ENCODE measurements at places on chromosomes 2 and 18.

GRCh38 chr2:239512054-239512453 lies 111.2 kb upstream of the HDAC4 start:
- DNase-seq: no peak

GRCh38 chr2:102066554-102066953 lies 74.8 kb downstream of the IL1R2 start:
- DNase-seq: no peak

GRCh38 chr2:68098291-68098797 lies 35.5 kb upstream of the C1D start:
- DNase-seq: no peak

- peak; percentile 5 for DNase-seq
Observed at GRCh38 chr2:199646439-199646838, 188.7 kb upstream of the SATB2 start.

- no peak for DNase-seq
Observed at GRCh38 chr2:224440988-224441387, 39.1 kb upstream of the FAM124B start.

GRCh38 chr2:26692279-26692896 lies at the start of gene KCNK3:
Gene KCNK3 (plus strand): TSS chr2:26692722. CDS start chr2:26692876, 154 bp downstream.
- DNase-seq: peak; percentile 45

- no peak for DNase-seq
Observed at GRCh38 chr2:80139001-80139400, 165.6 kb downstream of the LRRTM1 start.

- no peak for DNase-seq
Observed at GRCh38 chr18:39025531-39025930, 1459.9 kb upstream of the CELF4 start.

- DNase-seq: no peak
Observed at GRCh38 chr2:172460780-172461201, 33.4 kb downstream of the ITGA6 start.

- no peak for DNase-seq
Observed at GRCh38 chr18:12577848-12578247, 80.1 kb downstream of the SPIRE1 start.

DNA sequence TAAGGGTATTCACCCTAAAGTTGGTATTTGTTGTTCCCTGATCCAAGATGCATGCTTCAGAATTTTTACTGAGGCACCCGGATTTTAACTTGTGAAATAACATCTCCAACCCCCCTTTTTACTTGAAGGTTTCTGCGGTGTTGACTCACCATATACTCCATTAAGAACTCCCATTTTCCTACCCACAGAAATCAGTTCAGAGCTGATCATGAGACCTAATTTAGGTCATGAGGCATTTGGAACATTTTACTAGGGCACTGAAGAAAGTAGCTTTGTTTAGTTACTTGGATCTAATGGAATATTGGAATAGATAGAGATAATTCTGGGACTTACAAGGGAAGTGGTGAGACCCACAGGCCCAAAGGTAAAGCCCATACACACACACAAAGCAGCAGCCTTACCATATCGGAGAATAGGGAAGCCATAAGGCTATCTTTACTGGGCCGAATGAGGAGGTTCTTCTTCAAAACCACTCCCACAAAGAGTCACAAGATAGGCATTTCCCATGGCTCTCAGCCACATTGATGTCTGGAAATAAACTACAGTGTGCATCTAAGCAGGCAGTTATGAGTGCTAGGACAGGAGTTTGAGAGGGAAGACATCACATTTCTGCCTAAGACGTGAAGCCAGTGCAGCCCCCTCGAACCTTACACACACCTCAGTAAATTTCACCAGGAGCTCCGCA lies 681.0 kb upstream of the LRRTM4 start:
- no peak for DNase-seq

- no peak for DNase-seq
Observed at GRCh38 chr18:39215920-39216319, 1650.3 kb upstream of the CELF4 start.

DNA sequence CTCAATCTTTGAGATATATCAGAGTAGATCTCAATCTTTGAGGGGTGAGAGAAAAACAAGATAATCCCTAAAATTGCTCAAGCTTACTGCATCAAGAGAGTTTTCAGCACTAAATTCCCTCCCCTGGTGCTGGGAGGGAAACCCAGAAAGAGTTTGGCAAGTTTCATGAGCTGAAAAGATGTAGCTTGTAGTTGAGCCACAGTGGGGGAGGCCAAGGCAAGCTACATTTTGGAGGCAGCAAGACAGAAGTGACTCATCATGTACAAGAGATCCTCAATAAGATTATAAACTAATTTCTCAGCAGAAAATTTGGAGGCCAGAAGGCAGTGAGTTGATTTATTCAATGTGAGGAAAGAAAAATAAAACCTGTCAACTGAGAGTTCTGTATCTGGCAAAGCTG lies 308.2 kb downstream of the PIEZO2 start:
- no peak for DNase-seq

GRCh38 chr2:139077099-139077737 lies 297.0 kb upstream of the NXPH2 start:
- DNase-seq: no peak

GRCh38 chr18:11052800-11053199 lies 96.6 kb downstream of the PIEZO2 start:
- no peak for DNase-seq

DNA sequence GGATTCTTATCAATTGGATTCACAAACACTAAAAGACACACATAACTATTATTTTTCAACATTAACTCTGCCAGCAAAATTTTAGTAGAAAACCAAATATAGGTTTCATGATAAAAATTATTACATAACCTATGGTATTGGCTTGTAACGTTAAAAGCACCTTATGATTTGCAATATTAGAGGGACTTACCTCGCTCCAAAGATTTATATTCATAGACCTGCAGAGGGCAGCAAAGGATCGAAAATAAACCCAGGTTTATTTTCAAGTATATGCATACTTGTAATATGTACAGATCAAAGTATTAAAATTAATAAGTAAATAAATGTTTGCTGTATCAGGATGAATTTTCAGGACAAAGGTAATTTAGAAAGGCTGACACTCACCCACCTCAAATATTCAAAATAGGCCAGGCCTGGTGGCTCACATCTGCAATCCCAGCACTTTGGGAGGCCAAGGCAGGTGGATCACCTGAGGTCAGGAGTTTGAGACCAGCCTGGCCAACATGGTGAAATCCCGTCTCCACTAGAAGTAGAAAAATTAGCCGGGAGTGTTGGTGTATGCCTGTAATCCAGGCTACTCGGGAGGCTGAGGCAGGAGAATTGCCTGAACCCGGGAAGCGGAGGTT lies 45.3 kb downstream of the LRPPRC start:
- peak; percentile 21 for DNase-seq

- no peak for DNase-seq
Observed at GRCh38 chr2:240211096-240211495, 70.6 kb upstream of the OTOS start.

- no peak for DNase-seq
Observed at GRCh38 chr2:136081582-136082210, 36.3 kb downstream of the CXCR4 start.

- DNase-seq: no peak
Observed at GRCh38 chr2:155356250-155356649, 657.8 kb downstream of the KCNJ3 start.

DNA sequence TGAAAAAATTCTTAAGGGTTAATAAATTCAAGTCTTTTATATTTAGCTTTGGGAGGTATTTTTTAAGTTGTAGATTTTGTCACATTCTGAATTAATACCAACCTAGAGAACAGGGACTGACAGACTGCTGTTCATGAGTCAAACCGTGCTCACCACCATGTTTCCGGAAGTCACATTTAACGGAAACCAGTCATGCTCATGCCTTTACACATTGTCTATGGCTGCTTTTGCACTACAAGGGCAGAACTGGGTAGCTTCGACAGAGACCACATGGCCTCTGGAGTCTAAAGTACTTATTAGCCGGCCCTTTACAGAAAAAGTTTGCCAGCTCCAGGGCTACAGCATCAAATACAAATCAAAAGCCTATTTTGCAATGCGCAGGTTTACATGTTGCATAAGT lies 33.3 kb downstream of the LONRF2 start:
- no peak for DNase-seq

DNA sequence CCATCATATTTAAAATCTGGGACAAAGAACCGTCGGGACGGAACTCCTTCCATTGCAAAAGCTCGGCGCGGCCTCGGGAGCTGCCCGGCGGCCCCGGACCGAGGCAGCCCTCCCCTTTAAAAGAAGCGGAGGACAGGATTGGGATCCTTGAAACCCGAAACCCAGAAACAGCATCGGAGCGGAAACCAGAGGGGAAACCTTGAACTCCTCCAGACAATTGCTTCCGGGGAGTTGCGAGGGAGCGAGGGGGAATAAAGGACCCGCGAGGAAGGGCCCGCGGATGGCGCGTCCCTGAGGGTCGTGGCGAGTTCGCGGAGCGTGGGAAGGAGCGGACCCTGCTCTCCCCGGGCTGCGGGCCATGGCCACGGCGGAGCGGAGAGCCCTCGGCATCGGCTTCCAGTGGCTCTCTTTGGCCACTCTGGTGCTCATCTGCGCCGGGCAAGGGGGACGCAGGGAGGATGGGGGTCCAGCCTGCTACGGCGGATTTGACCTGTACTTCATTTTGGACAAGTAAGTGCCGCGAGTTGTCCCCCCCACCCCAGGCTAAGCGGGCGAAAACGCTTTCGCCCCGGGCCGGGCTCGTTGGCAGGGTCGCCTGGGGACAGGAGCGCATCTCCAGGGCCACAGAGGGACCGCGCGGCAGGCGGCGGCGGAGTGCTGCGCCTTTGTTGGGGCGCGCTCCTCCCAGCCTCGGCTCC lies at the start of gene ANTXR1:
Gene ANTXR1, plus strand, starts transcription at position 38 of the 698 bp plus-strand sequence. Its CDS starts 321 bp downstream, at position 359.
- peak; percentile 22 for DNase-seq

DNA sequence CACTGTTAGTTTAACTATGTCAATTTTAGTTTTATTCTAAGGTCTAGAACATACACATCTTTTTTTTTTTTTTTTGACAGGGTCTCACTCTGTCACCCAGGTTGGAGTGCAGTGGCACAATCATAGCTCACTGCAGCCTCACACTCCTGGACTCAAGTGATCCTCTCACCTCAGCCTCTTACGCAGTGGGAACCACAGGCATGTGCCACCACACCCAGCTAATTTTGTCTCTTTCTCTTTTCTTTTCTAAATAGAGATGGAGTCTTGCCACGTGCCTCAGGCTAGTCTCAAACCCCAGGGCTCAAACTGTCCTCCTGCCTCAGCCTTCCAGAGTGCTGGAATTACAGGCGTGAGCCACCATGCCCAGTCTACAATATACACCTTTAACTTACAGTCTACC lies 69.5 kb upstream of the CHRNA1 start:
- DNase-seq: no peak

DNA sequence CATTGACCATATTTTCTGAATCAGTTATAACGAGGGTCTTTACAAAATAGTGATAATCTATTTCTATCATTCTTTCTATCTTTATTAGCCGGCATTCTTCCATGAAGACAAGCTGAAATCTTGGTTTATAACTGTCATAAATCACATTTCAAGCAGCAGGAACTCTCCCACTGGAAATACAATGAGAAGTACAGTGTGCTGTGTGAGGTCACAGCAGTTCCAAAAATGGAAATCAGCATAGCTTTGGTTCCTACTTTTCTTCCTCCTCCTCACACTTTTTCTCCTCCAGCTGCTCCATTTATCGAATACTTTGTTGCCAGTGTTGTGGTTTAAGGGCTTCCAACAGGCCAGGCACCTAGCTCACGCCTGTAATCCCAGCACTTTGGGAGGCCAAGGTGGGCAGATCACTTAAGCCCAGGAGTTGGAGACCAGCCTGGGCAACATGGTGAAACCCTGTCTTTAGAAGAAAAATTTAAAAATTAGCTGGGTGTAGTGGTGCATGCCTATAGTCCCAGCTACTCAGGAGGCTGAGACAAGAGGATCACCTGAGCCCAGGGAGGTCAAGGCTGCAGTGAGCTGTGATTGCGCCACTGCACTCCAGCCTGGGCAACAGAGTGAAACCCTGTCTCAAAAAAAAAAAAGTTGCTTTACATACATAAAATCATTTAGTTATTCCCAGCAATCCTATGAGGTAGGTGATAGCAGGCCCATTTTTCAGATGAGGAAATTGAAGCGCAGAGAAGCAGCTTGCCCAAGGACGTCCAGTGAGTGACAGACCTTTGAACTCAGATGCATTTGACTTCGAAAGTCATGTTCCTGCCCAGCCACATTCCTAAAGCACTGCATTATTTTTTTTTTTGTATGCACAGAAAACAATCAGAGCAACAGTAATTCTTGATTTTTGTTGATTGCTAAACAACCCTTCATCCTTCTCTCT lies 34.0 kb upstream of the GPR55 start:
- DNase-seq: no peak

- DNase-seq: no peak
Observed at GRCh38 chr2:64586054-64586453, 61.9 kb downstream of the AFTPH start.

- no peak for DNase-seq
Observed at GRCh38 chr2:53064154-53064553, 703.5 kb upstream of the CHAC2 start.

GRCh38 chr18:59607078-59607379 lies 90.2 kb downstream of the CCBE1 start:
- no peak for DNase-seq

DNA sequence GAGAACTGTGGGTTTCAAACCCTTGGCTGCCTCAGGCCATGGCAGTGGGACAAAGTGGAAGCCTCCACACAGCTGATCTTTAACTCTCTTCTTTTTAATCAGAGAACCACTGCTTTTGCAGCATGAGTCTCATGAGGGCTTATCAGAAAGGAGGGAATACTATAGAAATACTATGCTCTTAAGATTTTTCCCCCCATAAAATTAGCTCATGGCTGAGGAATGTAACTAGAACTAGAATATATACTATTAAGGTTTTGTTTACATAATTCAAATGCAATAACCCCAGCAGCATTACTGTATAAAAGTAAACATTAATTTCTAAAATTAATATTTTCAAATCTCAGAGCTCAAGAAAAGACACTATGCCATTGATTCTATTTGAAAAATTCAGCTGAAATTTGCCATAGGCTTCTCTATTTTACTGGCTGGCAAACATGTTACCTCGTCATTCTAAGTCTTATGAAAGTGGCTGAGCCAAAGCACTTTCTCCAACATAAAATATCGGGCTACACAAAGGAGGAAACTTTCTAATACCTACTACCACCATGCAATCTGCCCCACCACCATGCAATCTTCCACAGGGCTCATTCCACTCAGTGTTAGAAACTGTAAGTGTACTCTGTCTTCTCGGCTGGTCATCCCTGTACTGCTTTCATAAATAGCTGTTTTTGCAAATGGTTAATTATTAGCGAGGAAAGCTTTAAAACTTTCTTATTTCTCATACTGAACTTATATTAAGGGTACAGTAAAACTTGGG lies 42.5 kb downstream of the WDR35 start:
- no peak for DNase-seq

DNA sequence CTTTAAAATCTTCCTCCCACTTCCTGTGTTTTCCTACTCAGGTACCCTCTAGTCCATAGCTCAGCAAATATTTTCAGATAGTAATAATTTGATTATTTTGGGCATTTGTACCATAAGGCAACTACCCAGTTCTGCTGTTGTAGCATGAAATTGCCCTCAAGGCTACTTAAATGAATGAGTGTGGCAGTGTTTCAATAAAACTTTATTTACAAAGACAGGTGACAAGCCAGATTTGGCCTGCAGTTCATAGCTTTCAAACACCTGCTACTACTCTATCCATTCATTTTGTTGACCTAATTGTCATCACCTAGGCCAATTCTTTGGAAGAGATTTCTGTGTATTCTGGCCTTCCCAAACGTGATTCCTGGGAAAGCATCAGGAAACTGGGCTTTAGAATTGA lies 28.9 kb downstream of the NYAP2 start:
- DNase-seq: no peak

GRCh38 chr2:235642446-235643098 lies 148.7 kb downstream of the AGAP1 start:
- DNase-seq: no peak

GRCh38 chr2:48247206-48247605 lies 282.7 kb upstream of the STON1 start:
- DNase-seq: no peak
